ENCODE measurements at places on chromosomes 7 and 10.

DNA sequence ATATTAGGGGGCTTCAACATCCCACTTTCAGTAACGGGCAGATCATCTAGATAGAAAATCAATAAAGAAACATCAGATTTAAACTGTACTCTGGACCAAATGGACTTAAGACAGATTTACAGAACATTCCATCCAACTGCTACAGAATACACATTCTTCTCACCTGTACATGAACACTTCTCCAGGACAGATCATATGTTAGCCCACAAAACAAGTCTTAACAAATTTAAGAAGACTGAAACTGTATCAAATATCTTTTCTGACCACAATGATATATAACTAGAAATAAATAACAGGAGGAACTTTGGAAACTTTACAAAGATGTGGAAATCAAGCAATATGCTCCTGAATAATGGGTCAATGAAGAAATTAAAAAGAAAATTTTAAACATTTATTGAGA lies 86.7 kb downstream of the MICU1 start:
- no peak for DNase-seq

GRCh38 chr7:30309842-30310435 lies 25.5 kb downstream of the ZNRF2 start:
- DNase-seq, result no peak

DNA sequence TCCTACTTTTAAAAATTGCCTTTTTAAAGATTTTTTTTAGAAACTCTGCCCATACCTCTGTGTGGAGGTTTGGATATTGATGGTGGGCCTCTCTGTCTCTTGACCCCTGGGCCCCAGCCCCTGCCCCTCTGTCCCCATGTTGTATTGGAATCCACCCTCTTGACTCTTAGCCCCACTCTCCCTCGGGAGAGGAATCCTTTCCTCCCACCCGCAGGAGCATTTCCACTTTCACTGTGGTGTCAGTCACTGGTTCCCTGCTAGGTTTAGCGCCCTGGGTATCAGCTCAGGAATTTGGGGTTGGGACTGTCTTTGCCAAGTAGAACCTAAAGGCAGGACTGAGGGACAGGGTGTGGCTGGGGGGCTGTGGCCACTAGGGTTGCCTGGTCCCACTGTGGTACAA lies 10.1 kb downstream of the PFKFB3 start:
- no peak for DNase-seq

- DNase-seq, result no peak
Observed at GRCh38 chr10:49311555-49312236, 12.7 kb downstream of the C10orf71 start.

DNA sequence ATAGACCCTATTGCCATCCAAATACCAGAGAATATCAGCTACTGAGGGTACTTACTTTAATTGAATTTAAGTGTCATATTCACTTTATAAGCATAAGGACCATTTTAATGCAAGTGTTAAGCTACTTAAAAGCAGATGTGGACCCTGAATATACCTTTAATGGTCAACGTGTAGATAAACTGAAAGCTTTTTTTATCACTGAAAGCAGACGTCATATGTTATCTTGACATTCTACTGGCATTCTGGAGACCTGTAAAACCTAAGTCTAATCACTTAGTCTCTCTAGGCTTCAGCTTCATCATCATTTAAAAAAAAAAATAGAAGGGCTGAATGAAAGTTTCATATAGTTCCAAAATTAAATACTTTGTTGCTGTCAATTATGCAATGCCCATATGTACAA lies 116.5 kb downstream of the ELAPOR2 start:
- no peak for DNase-seq

GRCh38 chr7:151342811-151343210 lies 1.2 kb downstream of the NUB1 start:
- DNase-seq, result no peak

Data from NCI-H526 (cell line).